ENCODE measurements at places on chromosomes 7 and 10.
A peak's percentile ranks its signal among the peaks of the same experiment; 100 is the strongest.

- DNase-seq, result no peak
Observed at GRCh38 chr7:28065308-28065707, 115.3 kb downstream of the JAZF1 start.

DNA sequence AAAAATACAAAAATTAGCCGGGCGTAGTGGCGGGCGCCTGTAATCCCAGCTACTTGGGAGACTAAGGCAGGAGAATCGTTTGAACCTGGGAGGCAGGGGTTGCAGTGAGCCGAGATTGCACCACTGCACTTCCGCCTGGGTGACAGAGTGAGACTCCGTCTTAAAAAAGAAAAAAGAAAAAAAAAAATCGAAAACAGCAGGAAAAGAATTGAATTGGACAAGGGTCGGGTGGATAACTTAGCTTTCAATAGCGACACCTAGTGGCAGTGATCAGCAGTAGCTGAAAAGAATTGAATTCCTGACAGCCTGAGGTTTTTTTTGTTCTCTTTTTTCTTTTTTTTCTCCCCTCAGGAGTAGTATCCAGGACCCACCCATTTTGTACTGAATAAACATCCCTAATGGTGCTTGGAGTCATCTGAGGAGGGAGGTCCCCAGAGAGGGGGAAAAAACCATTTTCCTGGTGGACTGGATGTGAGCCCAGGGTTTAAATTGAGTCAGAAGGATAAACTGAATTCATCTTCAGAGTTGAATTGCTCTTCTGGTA is 55.1 kb downstream of the CYCS start:
- peak; percentile 73 for DNase-seq

GRCh38 chr10:6138456-6138855 is 49.6 kb downstream of the RBM17 start:
- no peak for DNase-seq

GRCh38 chr7:35015346-35015859 is 21.9 kb downstream of the DPY19L1 start:
- no peak for DNase-seq

DNA sequence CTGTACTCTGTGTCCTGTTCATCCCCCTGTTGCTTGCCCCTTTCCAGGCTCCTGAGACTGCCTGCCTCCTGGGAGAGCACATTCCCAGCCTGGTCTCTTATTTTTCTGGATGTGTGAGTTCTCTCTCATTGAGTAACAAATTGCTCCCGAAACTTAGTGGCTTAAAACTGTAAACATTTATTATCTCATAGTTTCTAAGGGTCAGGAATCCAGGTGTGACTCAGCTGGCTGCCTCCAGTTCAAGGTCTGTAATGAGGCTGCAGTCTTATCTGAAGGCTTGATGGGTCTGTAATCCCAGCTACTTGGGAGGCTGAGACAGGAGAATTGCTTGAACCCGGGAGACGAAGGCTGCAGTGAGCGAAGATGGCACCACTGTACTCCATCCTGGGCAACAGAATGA is 53.6 kb upstream of the PRR15 start:
- no peak for DNase-seq

GRCh38 chr7:35731349-35731748 is 36.4 kb upstream of the HERPUD2 start:
- DNase-seq, result no peak

DNA sequence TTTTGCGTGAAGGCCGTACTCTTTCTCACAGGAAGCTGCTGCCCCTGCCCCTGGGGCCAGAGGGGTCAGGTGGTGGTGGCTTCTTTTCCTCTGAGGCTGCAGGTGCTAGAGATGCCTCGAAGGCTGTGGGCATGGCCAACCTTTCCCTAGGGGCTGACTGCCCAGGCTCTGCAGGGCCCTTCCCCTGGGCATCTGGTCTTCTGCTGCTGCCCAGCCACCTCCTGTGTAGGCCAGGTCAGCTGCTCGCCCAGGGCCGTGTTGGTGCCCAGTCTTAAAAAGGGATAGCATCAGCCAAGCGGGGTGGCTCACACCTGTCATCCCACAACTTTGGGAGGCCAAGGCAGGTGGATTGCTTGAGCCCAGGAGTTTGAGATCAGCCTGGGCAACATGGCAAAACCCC is 114.3 kb downstream of the FAM53B start:
- DNase-seq, result no peak

DNA sequence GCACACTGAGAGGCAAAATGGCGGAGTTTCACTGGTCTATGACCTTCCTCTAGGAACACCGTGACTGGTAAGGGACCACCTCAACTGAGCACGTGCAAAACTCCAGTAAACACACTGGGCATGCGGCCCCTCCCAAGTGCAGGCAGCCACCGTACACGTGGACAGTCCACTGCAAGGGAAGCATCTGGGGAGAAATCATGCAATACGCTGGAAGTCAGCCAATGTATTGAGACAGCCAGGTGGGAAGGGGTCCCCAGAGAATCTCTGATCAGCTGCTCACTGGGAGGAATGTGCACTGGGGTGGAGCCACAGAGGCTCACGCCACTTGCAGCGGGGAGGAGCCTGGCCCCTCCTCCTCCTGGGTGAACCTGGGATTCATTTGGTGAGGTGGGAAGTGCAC is 49.3 kb downstream of the CFAP46 start:
- no peak for DNase-seq

DNA sequence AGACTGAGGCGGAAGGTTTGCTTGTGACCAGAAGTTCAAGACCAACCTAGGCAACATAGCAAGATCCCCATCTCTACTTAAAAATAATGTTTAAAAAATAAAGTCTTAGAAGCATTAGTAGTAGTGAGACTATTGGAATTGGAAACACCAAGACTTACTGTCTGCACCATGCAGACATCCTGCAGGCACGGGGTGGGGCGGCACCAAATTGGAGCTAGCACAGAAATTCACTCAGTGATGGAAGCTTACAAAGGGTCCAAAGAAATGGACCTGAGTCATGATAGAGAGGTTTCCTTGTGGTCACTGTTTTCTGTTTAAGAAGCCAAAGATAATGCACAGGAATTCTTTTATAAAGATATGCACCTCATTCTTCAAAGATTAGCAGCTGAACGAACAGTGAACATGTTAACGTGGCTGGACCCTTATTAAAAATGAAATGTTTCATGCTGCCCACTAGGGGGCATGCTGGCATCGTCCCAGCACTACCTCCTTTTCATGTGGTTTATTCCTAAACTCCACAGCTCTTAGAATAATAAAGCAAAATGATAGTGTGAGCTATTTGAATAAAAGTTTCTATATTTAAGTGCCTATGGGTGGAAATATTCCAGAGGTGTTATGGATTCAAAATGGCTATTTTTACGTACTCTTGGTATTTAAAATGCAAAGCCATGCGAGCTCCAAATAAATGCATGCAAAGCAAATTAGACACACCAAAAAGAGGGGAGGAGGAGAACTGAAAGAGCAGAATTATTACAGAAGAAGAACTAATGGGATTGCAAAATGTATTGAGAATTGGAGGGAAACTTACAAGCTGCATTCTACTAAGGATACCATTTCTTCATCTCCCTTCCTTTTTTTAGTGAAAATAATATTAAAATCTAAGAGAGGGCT is 28.6 kb downstream of the PDSS1 start:
- no peak for DNase-seq

DNA sequence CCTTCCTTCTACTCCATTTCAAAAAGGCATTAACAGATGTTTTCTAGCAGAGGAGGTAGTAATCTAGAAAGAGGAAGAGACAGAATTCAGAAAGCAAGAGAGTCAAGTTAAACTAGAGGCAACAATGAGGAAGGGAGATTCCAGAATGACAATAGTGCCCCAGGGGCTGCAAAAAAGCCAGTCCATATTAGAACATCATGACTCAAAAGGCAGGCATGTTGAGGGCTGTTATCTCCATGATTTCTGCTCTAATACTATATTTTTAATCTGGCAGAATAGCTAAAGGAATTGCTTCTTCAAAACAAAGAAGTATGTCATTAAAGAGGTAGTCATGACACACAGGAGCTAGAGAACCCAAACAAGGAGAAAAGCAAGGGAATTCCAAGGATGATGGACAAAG is 599.6 kb downstream of the INHBA start:
- DNase-seq, result no peak

GRCh38 chr7:113071465-113071864 is 15.2 kb downstream of the GPR85 start:
- no peak for DNase-seq

DNA sequence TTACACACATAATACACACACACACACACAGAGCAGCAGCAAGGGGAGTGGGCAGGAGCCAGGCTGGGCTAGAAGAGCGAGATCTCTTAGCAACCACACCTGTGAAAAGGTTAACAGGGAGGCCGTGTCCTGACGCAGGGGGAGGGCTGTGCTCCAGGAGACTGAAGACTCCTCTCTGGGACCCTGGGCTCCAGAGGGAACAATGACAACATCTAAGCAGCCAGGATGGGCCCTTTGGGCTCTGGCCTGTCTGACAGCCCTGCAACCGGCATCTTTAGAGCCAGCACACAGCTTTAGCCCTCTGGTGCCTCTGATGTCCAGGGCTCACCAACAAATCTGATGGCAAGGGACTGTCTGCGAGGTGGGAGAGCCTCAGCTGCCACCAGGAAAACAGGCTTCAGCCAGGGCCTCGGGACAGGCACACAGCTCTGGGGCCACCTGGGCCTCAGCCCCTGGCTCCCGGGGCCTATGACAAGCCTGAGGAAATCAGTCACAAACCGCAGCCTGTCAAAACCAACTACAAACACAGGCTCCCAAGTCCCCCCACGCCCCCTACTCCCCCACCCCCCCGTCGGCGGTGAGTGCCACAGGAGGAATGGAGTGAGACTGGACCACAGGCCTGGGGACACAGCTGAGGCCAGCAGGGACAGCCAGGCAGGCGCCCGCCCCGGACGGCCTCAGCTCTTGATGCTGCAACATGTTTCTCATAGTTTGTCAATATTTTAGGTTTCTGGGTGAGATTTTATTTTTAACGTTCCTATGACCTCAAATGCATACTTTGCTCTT is 102.8 kb downstream of the TNS3 start:
- DNase-seq, result no peak
